ENCODE measurements at places on chromosomes 1 and 21. TPM values are rescaled to one million over a fixed set of nuclear protein-coding genes. Genes with fewer than 3 reads are reported as not detected.
A peak's percentile ranks its signal among the peaks of the same experiment; 100 is the strongest.

GRCh38 chr1:46519209-46519608 is 29.6 kb downstream of the DMBX1 start:
- DNase-seq, result no peak

- no peak for DNase-seq
These were observed 3.3 kb upstream of the COL8A2 start for GRCh38 chr1:36128126-36128904.

DNA sequence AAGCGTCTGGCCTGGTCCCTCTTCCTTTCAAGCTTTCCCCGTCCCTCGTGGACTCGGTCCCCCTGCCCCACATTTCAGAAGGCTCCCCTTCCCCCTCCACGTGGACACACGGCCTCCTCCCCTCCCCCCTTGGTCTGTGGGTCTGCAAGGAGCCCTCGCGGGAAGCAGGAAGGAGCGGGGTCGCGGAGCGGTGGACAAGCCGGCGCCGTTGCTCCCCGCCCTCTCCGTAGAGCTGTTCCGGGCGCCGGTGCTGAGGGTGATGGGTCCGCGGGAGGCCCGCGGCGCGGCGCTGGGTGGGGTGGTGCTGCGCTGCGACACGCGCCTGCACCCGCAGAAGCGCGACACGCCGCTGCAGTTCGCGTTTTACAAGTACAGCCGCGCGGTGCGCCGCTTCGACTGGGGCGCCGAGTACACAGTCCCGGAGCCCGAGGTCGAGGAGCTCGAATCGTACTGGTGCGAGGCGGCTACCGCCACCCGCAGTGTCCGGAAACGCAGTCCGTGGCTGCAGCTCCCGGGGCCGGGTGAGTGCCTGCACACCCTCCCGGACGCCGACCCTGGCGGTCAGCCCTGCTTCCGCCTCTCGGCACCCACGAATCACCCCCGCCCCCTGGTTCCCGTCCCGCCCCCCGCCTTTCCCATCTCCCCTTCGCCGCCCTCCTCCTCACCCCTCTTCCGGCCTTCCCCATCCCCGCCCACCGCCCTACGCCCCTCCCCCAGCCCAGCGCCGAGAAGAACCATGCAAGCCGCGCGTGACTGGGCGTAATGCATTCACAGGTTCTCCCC is 5.3 kb downstream of the FCRLB start:
- peak; percentile 90 for DNase-seq

Gene ACTL8
- total RNA-seq, result not detected

Gene EPB41
- 189 TPM for total RNA-seq

Gene IGSF9
- 0.14 TPM for total RNA-seq

Gene FMO2
- total RNA-seq, result 0.14 TPM

DNA sequence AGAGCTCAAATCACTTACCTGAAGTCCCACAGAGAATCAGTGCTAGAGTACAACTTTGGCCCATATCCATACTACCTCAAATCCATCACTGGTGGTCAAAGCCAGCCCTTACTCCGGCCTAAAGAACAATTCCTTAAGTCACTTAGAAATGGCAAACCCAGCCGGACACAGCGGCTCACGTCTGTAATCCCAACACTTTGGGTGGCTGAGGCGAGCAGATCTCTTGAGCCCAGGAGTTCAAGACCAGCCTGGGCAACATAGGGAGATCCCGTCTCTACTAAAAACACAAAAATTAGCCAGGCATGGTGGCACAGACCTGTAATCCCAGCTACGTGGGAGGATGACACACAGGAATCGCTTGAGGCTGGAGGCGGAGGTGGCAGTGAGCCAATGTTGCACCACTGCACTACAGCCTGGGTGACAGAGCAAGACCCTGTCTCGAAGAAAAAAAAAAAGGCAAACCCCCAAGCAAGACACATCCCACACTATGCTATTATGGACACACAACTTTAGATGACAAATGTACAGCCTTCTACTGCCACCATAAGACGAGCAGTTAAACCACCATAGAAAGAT is 24.0 kb downstream of the NPHP4 start:
- no peak for DNase-seq

- DNase-seq, result no peak
These were observed 45.5 kb upstream of the RASAL2 start for GRCh38 chr1:178048426-178048825.

GRCh38 chr1:106675558-106675957 is 380.9 kb upstream of the PRMT6 start:
- DNase-seq, result no peak

- no peak for DNase-seq
These were observed 74.2 kb upstream of the RGS4 start for GRCh38 chr1:162994921-162995320.

Gene EXTL1
- total RNA-seq, result not detected

GRCh38 chr1:64938991-64939390 is 27.4 kb downstream of the JAK1 start:
- no peak for DNase-seq

Gene TDRD10
- total RNA-seq, result 1.5 TPM

DNA sequence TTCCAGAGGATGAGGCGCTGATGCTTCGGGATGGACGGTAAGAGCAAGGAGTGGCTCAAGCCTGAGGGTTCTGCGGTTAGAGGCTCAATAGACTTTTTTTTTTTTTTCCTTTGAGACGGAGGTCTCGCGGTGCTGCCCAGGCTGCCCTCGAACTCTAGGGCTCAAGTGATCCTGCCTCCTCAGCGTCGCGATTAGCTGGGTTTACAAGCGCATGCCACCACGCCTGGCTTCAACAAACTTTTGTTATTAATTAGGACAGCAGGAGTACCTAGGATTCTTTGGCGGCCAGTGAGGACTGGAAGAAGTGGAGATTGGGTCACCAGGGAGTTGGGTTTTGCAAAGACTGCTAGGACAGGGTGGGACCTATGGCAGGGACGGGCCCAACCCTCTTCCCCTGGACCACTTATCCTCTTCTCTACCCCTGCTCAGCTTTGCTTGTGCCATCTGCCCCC is 587 bp downstream of the SCNM1 start:
- no peak for DNase-seq

DNA sequence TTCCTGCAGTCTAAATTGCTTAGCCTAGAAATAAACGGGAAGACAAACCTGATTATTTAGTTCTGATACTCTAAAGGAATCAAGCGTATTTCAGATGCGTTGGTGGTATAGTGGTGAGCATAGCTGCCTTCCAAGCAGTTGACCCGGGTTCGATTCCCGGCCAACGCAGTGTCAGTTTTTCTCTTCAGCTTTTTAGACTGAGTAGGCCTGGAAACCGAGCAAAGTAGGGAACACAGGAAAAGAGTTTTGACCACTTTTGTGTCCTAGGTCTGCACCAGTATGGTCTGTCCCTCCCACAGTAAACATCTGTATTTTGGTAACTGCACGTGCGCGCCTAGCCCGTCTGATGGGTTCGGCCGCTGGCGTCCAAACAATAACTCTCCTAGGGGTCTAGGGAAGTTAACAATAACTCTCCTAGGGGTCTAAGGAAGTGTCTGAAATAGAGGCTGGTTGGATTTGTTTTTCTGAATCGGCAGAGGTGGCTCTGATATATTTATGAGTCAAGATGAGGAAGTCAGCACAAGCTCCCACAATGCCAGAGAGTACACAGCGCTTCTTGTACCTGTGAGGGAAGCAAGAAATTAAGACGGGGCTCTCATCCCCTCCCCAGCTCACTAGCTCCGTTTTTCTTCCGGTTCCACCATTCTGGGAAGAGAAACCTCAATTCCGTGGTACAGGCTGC is 15.6 kb upstream of the HJV start:
- peak; percentile 83 for DNase-seq

Gene AMY1C
- total RNA-seq, result not detected

Gene CD247
- total RNA-seq, result 2.1 TPM

GRCh38 chr1:64532646-64533045 is 62.7 kb downstream of the CACHD1 start:
- no peak for DNase-seq

Gene FLG2
- total RNA-seq, result not detected

- DNase-seq, result no peak
These were observed 26.5 kb upstream of the AVPR1B start for GRCh38 chr1:206143537-206144172.

DNA sequence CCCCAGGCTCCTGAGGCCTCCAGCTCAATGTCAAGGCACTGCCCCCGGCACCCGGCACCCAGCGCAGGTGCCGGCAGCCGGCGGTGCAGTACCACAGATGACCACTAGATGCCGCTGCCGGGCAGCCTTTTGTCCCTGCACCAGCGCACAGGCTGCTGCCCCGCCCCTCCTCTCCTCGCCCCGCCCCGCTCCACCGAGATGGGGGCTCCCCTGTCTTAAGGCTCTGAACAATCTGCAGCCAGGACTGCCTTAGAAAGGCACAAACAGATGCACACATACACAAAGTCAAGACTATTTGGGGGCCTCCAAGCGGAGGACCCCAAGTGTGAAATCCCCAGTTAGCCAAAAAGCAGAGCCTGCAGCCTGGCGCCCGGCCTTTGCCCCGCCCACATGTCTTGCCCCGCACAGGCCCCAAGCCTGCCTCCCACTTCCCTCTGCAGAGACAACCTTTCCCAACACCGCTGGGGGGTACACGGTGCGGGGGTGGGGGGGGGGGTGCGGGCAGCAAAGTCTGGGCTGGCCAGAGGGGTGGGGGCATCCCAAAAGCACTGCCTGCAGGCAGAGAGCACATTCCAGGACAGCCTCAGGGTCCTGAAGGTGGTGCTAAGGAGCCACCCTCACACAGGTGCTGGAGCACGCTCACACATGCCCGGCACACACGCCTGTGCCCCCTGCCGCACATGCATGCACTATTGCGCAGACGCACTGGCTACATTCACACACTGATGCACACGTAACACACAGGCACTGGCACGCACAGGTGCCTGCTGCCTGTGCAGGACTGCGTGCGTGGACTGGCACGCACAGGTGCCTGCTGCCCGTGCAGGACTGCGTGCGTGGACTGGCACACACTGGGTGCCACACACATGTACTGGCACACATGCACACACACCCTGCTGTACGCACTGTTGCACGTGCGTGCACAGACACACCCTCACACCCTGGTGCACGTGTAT is 37.1 kb downstream of the ARHGEF16 start:
- peak; percentile 86 for DNase-seq

DNA sequence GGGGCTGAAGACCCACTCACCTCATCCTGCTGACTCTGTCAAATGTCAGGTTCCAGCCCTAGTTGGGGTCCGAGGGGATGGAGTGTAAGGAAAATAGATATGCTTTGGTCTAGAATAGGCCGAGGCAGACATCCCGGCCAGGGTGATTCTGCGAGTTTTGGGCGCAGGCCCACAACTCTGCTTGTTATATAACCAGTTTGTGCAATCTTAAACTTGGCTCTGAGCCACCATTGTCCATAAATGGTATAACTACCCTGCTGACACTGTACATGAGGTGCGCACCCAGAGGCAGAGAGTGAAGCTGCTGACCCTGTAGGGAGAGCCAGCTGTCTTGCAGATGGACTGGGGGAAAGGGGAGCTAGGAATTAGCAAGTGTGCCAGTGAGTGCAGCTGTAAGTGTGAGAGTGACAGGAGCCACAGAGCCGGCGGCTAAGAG is 1388.8 kb downstream of the AMY1C start:
- DNase-seq, result no peak

Gene C1orf87
- total RNA-seq, result not detected

GRCh38 chr1:57889676-57890320 is 465.9 kb upstream of the DAB1 start:
- DNase-seq, result no peak

DNA sequence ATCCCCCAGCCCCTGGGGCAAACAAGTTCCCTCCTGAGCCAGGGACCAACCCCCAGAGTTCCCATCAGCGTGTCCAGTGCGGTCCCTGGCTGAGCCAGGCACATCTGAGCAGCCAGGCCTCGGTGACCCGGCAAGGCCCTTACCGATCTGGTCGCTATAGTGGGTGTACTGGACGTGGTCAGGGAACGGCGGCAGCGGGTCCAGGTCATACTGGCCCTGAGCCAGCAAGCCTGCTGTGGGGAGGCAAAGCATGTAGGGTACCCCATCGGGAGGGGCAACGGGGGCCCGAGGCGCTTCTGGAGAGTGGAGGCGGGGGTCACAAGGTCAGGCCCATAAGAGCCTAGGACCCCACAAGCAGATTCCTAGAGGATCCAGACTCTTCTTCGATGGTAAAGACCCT is 3.5 kb downstream of the MFAP2 start:
- no peak for DNase-seq

GRCh38 chr21:41213021-41213420 is 45.1 kb downstream of the BACE2 start:
- no peak for DNase-seq

GRCh38 chr1:223216531-223217205 is 73.6 kb upstream of the TLR5 start:
- peak; percentile 13 for DNase-seq

- DNase-seq, result no peak
These were observed 50.6 kb upstream of the SLC45A1 start for GRCh38 chr1:8267307-8267706.

DNA sequence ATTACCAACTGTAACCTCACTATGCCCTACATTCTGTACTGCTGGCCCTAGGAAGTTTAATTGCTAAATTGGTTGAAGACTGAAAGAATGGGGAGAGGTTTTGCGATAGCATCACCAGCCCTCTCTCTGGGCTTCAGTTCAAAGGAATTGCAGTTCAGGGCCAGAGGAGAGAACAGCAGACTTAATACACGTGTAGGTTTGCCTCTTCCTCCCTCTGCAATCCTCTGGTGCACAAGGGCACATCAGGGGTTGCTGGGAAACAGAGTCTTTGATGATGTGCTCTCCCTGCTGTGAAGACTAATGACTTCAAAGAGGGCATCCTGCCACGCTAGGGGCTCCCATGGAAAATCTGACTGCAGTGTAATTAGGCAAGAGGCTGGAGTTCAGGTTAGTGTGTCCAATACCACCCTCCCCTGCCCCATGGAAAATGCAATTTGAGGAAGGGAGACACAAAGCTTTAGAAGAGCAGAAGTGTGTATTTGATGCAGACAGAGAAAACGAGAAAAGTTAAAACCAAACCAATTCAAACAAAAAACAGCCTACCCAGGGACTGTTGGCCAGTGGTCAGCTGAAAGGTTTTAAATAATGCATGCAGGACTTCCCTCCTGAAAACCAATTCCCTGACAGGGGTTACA is 167.9 kb downstream of the ASTN1 start:
- DNase-seq, result no peak

Gene BATF3
- 1.0 TPM for total RNA-seq

DNA sequence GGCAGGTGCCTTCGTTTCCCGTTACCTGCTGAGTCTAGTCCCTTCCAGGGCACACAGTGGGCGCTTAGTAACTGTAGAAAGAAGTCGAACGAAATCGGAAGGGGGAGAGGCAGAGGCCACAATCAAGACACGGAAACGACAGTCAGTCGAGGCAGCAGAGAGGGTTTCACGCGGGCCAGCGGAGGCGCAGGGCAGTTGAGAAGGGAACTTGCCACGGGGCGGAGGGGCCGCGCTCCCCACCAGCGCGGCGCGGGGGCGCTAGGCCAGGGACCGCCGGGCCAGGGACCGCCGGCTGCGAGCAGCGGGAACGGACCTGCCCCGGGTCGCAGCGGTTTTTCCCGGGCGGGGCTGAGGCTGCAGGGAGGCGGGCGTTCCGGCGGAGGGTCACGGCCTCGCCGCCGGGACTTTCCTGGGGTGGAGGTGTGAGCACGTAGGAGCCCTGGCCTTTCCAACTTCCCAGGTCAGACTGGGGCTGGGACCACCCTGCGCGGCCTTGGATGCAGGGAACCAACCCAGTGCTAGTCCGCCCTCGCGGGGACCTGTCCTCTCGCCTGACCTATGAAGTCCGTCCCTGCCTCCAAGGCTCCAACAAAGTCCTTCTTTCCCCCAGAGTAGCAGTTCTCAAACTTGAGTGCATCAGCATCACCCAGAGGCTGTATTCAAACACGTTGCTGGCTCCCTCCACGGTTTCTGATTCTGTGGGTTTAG is 150.1 kb upstream of the FGGY start:
- DNase-seq, result peak; percentile 49
